Hematopoietic multipotent progenitor cell treated with erythropoietin and hydrocortisone succinate and interleukin-3 and kit ligand, for 4 days (in vitro differentiated cells): ENCODE measurements at places on chromosomes 6 and 20.

GRCh38 chr6:155075930-155076695 lies 81.0 kb downstream of the TIAM2 start:
- DNase-seq: no peak

GRCh38 chr6:79874531-79875134 lies 72.7 kb downstream of the ELOVL4 start:
- DNase-seq: peak; percentile 61

- no peak for DNase-seq
Measured at GRCh38 chr20:61805781-61806180, 259.9 kb downstream of the TAF4 start.

GRCh38 chr6:157528931-157529653 lies 148.1 kb downstream of the ZDHHC14 start:
- DNase-seq: peak; percentile 28

GRCh38 chr20:23530937-23531567 lies 37.2 kb downstream of the CST9L start:
- DNase-seq: no peak

- DNase-seq: no peak
Measured at GRCh38 chr6:69780585-69781178, 16.1 kb downstream of the LMBRD1 start.

DNA sequence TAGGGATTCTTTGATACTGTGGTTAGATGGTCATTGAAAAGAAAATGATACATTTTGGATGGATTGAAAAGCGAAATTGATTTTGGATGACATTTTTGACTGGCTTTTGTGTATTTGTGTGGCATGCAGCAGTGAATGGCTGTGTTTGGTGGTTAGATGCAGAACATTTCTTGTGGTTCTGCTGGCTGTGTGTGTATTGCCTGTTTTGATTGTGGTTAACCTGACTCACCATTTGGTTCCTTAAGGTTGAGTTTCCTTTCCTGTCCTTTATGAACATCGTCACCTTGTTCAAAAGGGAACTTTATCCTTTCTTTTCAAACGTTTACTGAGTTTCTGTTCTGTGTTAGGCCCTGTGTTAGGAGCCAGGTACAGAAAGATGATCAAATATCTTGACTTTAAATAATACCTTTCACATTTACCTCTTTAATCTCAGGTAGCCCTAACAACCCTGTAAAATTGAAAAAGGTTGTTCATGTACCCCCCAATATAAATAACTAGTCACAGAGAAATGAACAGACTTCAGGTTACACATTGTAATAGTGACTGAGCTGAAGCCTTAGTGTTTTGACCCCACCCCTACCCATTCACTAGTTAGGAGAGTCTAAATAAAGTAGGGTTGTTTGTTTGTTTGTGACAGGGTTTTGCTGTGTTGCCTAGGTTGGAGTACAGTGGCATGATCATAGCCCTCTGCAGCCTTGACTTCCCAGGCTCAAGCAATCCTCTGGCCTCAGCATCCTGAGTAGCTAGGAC lies 23.8 kb downstream of the ANKS1A start:
- peak; percentile 54 for DNase-seq

DNA sequence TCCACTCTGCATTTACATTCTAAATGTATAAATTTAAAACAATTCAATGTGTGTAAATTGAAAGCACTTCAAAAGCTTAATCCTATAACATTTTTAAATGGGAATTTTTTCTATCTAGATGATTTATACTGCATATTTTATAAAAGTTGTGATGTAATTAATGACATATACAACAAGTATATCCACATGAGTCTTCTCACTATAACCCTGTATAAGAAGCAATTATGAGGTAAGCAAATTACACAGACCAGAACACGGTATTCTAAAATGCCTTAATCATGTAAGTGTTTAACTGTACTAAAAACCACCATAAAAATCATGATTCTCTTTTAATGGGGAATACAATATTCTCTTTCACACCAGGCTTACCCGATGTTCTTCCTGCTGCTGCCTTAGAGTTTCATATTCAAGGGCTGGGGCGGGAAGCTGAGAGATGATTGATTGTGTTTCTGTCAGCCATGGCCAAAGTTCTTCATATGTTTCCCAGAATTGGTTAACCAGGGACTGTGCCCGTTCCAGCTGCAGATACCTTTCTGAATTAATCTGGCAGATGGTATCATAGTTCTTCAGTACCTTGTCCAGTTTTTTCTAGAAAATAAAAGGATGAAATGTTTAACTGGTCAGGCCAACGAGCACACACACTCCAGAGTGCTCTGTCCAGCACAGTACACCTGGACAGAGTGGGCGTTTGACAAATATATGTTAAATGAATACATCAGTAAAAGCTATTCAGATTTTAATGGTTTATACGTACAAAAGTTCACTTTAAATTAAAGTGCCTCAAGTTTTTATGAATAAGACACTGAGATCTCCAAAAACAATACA lies 127.4 kb downstream of the DST start:
- peak; percentile 18 for DNase-seq

- DNase-seq: no peak
Measured at GRCh38 chr6:158717341-158718330, 67.8 kb downstream of the SYTL3 start.
